GM12891 (cell line): ENCODE measurements at places on chromosomes 2 and 18.

DNA sequence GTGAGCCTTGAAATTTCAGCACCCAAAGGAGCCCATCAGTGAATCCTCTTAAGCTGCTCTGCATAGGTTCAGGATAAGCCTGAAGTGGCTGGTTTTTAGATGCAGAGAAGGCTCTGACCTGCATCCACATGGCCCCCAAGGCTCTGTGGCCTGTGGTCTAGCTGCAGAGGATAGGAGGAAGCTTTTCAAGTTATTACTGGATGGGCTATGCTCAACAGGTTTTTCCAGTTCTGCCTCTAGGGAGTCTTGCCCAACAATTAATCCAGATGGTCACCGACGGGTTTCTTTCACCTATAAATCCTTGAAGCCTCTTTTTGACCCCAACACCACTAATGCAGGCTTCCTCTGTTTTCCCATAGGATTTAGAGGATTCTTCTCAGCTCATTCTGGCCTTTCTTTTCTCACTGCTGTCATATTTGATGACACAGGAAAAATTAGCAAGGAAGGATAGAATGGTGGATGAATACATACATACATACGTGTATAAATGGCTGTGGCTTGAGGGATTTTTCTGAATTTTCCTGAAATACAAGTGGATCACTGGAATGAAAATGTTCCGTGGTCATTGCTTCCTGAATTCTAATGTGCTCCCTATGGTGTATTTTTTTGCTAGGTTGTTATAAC lies 52.2 kb upstream of the BCL2L11 start:
- DNase-seq, result no peak

DNA sequence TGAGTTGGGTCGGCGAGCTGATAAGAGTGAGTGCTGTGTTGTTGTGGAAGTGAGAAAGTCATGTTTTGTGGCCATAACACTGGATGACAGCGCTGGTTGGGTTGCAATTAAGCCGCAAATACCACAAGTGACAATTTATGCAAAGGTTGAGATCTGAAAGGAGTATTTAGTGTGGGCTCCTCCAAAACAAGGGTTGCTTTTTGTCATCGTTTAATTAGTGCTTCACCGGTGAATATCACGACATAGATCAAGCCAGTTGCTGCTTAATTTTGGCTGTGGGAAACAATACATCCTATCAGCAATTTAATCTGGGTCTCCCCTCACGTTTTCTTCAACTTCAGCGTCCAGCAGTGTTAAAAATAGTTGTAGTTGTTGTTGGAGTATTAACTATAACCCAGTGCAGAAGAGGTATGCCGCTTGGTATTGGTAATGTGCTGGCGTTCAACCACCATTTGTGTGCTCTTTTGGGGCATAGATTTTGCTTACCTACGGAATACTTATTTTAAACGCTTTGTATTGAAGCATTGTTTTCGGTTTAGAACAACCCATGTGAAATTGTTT lies 662 bp downstream of the ACVR2A start:
- DNase-seq, result peak; percentile 19

DNA sequence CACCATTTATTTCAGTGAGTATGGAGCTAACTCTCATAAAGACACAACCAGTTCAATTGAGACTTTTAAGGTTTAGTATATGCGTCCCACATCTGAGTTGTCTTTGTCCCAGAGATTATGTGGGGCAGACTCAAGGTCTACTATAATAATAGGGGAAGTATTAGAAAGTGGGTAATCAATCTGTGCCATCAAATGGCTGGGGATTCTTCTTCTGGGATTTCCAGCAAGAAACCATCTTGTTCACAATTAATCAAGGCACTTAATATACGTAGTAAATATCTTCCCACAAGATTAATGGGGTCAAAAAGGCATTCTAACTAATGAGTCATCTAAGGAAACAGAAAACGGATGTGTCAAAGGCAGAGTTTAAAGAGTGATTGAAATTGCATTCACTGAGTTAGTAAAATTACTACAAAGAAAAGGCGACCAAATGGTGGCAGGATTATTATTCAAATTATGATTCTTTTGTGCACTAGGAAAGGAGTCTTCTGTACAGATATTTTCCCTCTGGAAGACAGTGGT lies 179.8 kb upstream of the REG3G start:
- no peak for DNase-seq

GRCh38 chr2:68726608-68727367 lies 7.8 kb upstream of the ARHGAP25 start:
- DNase-seq, result peak; percentile 46

DNA sequence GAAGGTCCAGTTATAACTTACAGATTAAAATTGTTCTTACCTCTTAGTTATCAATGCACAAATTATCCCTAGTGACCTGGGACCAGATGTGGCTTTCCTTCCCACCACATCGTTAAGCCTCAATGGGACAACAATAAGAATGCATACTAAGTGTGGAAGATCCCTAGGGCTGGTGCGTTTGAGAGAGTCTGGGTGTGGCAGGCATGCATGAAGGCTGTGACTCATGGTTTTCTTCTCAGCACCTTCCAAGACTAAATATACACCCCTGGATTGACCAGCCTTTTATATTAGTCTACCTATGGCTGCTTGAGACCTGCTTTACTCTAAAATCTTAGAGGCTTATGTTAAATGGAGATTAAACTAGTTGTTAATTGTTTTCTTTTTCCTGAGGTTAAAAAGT lies 261.7 kb upstream of the SLC14A2 start:
- DNase-seq, result no peak

- DNase-seq, result no peak
These were observed 8.0 kb upstream of the GALNT1 start for GRCh38 chr18:35573531-35573930.

DNA sequence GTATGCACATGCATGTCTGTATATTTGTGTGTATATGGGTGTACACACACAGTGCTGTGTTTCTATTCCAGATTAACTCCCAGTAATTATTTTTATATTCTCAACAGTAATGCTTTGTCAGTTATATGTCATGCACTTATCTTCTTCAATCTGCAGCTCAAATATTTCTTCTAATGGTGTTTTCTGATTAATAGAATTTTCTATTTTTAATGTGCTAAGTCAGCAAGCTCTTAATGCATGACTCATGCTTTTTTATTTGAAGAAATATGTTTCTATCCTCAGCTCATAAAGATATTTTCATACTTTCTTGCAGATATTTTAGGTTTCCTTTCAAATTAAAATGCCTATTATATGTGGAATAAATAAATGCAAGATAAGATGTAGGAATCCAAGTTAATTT lies 59.7 kb upstream of the TMEM18 start:
- no peak for DNase-seq

- no peak for DNase-seq
These were observed 357.7 kb upstream of the SMIM21 start for GRCh38 chr18:75785206-75785605.

GRCh38 chr2:112588611-112589045 lies 4.2 kb downstream of the CHCHD5 start:
- DNase-seq, result no peak

GRCh38 chr2:54074606-54075341 lies 40.6 kb upstream of the ACYP2 start:
- no peak for DNase-seq

DNA sequence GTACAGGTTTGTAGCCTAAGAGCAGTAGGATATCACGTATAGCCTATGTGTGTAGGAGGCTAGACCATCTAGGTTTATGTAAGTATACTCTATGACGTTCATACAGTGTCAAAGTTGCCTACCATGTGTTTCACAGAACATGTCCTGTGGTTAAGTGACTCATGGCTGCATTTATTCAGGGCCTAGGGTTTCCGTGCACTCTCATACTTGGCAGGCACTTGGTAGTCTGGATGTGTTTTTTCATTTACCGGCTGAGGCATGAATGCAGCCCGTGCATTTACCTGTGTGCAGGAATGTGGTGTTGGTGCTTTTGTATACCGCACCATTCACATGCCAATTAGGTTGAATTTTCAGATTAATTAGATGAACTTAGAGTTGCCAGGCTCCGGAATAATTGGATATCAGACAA lies 43.4 kb downstream of the MYL12B start:
- DNase-seq, result no peak

DNA sequence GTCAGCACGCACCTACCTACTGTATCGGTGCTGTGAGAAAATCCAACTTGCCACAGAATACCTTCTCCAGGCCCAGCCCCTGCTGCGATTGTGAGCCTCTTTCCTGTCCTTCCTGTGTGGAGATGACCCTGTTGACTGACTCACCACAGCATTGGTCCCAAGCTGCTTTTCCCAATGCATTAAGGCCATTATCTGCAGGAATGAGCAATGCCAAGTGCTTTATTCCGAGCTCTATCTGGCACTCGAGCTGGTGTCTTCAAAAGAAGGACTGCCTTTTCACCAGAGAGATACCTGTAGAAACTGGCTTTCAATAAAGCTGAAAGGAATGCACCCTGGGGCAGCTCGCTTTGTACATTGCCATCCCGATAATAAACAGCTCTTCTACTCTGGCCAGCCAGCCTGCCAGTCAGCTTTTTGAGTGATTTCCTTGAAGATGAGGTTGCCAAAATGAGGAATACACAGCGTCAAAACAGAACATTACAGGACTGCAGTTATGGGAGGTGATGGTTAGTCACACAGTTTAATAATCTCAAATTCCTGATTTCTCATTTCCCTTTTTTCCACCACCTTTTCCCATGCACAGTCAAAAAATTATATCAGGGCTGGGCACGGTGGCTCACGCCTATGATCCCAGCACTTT lies 8.3 kb upstream of the RNF103 start:
- DNase-seq, result no peak

GRCh38 chr2:200054681-200055468 lies 99.5 kb downstream of the MAIP1 start:
- DNase-seq, result no peak

GRCh38 chr2:10909050-10909995 lies 2.4 kb upstream of the KCNF1 start:
- no peak for DNase-seq

DNA sequence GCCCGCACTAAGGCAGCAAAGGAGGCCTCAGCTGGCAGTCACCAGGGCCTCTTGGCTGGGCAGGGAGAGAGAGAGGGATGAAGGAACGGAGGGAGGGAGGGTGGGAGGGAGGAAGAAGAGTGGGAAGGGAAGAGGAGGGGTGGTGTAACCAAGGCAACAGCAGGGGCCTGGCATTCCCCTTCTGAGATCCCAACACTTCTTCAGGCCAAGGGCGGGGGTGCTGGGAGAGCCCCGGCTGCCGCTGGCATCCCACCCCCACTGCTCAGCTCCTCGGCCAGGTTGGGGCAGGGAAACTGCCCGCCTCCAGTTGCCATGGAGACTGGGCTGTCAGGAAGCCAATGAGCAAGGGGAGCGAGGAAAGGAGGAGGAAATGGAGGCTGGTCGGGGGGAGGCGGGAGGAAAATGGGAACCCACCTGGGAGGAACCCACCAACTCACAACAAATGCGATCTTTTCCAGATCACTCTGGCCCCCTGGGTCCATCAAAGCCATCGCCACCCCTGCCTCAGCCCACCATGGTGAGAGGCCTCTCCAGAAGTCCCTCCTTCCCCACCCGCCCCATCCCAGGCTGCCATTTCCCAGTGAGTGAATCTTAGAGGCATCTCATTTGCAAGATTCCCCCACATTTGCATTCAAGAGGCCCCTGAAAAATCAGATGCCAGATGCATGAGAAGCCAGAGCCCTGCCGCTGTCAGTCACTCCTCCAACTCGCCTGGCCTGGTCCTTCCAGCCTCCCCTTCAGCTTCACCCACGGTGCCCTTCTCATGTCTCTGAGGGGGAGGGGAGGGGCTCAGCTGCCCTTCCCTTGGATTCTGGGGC lies 12.4 kb downstream of the SH2D6 start:
- no peak for DNase-seq

GRCh38 chr2:132538331-132538855 lies 121.8 kb downstream of the GPR39 start:
- DNase-seq, result no peak

DNA sequence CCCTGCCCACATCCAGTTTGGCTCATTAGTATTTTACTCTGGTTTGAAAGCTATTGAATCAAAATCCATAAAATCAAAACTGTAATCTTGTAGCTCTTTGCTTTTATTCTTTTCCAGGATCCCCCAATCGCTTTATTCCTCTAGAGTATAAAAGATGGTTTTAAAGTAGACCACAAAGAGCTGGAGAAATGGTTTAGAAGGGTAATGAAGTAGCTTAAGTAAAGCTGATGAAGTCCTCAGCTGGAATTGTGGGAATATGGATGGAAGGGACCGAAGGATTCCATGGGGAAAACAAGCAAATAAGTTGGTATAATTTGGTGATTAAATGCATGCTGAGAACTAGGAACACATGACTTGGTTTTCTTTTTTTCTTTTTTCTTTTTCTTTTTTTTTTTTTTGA lies 12.3 kb downstream of the ARHGAP28 start:
- no peak for DNase-seq

DNA sequence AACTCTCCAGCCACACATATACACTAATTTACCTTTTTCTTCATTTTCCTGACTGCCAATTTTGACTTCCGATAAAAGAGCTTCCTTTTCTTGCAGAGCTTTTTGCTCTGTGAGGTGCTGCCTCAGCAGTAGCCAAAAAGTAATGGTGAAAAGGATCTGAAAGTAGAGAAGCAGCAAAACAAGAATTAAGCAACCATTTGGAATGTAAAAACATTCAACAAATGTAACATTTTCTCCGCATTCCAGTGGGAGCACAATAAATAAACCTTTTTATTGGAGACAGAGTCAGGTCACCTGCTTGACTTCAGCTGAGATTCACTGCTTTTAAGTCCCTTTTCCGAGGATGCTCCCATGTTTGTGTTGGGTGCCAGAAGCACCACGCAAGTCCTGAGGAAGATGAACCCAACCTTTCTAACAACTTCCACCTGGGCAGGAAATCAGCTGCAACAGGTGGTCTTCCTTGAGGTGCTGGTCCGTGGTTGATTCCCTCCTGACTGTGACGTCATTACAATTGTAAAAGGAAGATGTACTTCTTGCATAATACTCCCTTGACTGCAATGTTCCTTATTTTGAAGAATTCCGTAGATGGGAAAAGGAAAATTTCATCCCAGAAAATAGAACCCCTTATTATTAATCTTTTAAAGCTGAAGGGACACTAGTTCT lies 265.5 kb downstream of the NAPG start:
- no peak for DNase-seq

DNA sequence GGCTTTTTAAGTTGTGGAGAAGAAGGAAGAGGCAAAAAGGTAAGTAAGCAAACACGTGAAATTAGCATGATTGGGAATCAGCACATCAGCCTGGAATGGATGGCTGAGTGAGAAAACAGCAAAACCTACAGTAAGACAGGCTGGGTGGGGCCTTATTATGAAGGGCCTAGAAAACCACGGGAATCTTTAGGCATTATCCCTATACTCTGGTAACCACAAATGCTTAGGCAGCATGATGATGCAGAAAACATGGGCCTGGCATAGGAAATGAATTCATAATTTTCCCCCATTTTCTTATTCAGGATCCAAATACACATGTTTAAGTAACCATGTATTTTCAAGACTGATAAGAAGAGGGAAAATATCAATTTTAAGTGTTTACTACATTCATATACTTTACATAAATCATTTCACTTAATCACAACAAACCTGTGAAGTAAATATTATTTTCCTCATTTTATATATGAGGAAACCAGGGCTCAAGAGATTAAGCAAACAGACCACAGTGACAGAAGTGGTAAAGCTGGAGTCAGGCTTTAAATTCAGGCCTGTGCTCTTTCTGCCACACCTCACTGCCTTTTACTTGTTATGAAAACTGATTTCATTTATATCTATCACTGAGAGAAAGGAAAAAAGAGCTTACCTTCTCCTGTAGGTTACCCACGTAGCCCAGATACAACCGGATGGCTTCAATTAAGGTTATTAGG lies 4.0 kb downstream of the TMEM17 start:
- DNase-seq, result no peak
